ENCODE measurements at places on chromosomes 3 and 15. TPM values are rescaled to one million over a fixed set of nuclear protein-coding genes. Genes with fewer than 3 reads are reported as not detected.

The GPR15 gene
- total RNA-seq: not detected

GRCh38 chr3:142507241-142507640 lies 59.4 kb upstream of the XRN1 start:
- no peak for DNase-seq

GRCh38 chr3:115562636-115563267 lies 60.6 kb upstream of the GAP43 start:
- DNase-seq: no peak

DNA sequence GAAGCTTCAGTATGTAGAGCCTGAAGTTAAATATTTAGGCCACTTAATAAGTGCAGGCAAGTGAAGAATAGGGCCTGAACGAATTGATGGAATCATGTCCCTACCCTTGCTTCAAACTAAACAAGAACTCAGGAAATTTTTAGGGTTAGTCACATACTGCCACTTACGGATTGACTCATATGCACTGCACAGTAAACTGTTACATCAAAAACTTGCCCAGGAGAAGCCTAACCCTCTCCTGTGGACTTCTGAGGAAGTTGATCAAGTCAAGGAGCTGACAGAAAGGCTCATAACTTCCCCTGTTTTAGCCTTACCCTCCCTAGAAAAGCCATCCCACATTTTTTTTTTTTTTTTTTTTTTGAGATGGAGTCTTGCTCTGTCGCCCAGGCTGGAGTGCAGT lies 20.6 kb upstream of the KBTBD12 start:
- no peak for DNase-seq

GRCh38 chr3:161171113-161171512 lies 50.0 kb upstream of the NMD3 start:
- no peak for DNase-seq

- DNase-seq: no peak
Observed at GRCh38 chr3:71062952-71063772, 520.4 kb downstream of the FOXP1 start.

The FRMD5 gene
- not detected for total RNA-seq

The ACKR2 gene
- 6.9 TPM for total RNA-seq

The CPNE9 gene
- not detected for total RNA-seq

- DNase-seq: no peak
Observed at GRCh38 chr15:91385311-91385710, 285.3 kb downstream of the SV2B start.

DNA sequence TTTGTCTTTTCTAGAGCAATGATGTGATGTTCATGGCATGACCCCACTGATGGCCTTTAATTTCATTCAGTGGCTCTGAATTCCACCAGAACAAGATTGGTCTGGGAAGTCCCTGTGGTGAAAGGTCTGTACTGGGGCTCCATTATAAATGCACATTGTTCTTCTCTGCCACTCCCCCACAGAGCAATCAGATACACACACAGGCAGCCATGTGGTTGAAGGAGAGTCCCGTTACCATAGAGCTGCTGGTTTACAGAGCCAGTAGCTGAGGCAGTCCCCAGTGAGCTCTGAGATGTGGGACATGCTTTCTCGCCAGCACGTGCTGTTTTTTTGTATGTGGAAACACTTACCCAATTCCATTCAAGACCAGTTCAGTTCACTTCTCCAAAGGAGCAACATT lies 172.7 kb upstream of the TRIM42 start:
- no peak for DNase-seq

DNA sequence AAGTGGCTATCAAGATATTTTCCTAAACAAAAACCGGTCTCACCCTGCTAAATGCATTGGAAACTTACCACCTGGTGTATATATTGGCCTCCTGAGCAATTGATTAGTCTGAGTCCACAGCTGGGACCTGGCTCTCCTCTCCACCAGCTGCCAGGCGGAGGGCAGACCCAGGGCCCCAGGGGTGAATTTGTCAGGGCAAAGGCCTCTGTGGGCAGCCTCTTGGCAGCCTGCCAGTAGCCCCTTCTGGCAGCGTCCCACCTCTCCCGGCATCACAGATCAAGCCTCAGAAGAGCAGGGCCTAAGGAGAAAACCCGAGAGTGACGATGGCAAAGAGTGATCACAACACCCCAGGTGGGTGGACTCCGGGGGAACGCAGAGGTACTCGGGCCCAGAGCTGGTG lies 43.0 kb upstream of the IDH2 start:
- no peak for DNase-seq

- DNase-seq: no peak
Observed at GRCh38 chr3:122322095-122323075, 2.7 kb upstream of the CSTA start.

DNA sequence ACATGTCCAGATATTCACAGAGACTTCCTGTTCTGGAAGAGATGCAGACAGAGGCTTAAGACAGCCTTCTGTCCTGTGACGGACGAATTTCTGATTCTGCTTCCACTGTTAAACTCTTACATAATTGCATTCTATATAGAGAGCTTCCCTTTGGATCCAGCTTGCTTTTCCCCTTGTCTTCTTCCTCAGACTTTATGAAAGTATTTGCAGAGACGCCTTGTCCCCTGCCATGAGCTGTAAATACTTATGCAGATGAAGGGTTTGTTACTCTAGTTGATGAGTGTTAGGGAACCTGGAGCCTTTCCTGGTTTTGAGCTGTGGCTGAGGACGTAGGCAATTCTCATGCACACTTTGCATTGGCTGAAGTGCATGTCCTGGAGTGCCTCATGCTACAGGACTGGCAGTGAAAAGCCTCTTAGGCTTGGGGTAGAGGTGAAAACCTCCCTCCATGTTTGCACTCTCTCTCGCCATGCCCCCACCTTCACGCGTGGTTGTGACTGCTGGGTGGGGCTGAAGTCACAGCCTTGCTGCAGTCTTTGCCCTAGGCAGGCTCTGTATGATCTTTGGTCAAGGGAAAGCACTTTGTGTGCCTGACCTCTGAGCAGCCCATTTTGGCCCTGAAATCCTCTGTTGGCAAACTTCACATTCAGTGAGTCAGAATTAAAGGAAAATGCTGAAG lies 286.6 kb downstream of the PTPRG start:
- DNase-seq: no peak

- DNase-seq: no peak
Observed at GRCh38 chr3:139463466-139463865, 12.8 kb downstream of the RBP2 start.

DNA sequence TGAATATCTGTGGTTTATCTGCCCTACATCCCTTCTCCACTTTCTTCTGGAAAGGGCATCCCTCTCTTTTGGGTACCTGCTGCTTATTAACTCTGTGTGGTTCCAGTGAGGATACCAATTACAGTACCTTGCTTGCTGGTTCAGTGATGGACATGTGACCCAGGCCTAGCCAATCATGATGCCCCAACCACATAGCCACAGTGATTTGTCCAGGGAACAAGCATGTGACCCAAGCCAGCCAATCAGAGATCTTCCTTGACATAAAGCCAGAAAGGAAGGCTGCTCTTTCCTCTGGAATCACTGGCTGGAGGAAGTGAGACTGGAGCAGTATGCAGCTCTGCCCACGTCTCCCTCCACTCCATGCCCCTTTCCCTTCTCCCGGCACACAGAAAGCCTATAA lies 10.9 kb upstream of the TMEM158 start:
- no peak for DNase-seq

GRCh38 chr3:60573494-60573893 lies 677.8 kb downstream of the FHIT start:
- no peak for DNase-seq

GRCh38 chr3:137065381-137065780 lies 107.6 kb downstream of the IL20RB start:
- DNase-seq: no peak
